ENCODE measurements at places on chromosomes 12 and 14.

DNA sequence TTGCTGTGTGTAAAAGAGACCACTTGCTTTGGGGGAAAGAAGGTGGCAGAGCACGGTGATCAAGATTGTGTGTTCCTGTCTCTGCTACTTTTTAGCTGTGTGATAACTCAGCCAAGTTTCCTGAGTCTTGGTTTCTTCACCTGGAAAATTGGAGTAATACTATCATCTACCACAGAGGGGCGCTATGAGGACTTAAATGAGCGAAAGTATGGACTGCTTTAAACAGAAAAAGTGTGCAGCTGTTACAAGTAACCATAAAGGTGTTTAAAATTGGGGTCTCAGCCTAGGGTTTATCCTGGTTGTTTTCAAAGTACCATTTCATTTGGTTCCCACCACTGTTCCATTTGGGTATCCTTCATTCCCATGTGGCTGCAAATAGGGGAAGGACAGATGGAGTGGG is 65.9 kb upstream of the WSCD2 start:
- no peak for DNase-seq

GRCh38 chr12:56243731-56244181 is 13.9 kb downstream of the SLC39A5 start:
- DNase-seq = no peak

GRCh38 chr12:42706321-42706720 is 116.8 kb upstream of the PRICKLE1 start:
- peak; percentile 17 for DNase-seq

- no peak for DNase-seq
These were observed 10.6 kb downstream of the METAP2 start for GRCh38 chr12:95484524-95484923.

DNA sequence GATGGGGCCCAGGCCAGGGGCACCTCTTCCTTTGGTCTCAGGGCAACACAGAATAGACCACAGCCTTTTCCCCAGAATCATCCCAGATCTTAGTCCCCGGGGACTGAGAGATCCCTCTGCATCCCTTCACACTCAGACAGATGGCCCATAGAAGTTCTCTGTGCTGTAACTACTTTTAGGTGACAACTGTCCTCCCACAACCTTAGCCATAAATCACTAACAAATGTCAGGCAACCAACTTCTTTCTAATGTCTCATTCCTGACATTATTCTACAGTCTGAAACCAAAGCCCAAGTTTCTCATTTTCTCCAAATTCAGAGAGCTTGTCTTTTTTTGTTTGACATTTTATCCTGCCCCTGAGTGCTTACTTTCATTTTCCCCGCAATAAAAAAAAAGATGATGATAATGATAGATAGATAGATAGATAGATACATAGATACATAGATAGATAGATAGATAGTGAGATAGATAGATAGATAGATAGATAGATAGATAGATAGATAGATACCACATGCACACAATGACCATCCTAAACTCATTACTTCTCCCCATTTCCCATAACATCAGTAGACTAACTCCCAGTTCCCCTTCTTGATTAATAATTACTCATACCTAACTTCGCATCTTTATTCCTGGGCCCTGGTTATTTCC is 28.6 kb downstream of the DUSP6 start:
- no peak for DNase-seq

GRCh38 chr12:13727707-13728195 is 253.7 kb downstream of the GRIN2B start:
- DNase-seq = no peak

GRCh38 chr14:100278702-100279101 is 27.5 kb downstream of the SLC25A29 start:
- DNase-seq = peak; percentile 71

- DNase-seq = peak; percentile 85
These were observed at the start of gene SOS2 for GRCh38 chr14:50231475-50232275. TSS of gene SOS2 (minus strand) at chr14:50231578. CDS start at chr14:50231283, 295 bp downstream.

DNA sequence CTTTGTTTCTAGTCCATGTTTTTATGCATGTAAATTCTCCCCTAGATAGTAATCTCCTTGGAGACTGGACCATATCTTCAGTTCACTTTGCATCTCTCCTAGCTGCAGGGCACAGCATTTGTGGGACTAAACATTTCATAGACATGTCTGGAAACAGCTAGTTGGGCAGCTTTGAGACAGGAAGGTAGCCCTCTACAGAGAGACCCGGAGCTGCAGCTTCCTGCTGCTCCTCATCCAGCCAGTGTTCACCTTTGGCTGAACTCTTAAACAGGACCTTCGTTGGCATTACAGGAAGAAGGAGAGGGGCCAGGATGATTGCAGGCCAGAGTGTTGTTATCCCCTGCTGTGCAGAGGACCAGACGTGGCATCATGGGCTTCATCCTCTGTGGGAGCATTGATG is 52.9 kb downstream of the GNS start:
- no peak for DNase-seq

DNA sequence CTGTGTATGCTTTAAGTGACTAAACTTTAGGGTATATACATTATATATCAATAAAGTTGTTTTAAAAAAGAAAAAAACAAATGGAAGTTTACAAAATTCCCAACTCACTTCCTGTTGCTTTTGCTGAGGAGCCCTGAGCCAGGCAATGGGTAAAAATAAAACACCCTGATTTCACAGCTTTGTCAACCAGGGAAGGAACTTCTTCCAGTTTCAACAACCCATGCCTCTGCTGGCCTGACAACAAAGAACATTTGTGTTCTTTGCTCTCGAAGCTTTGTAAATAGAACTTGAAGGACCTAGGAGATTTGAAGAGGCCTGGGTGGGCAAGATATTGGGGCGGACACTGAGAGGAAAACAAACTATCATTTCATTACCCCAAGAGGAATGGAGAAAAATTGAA is 141.2 kb upstream of the NOS1 start:
- DNase-seq = no peak

GRCh38 chr14:48857366-48857765 is 728.8 kb downstream of the RPS29 start:
- no peak for DNase-seq

All from HTR-8/SVneo (cell line).